ENCODE measurements at places on chromosomes 12 and 14.

DNA sequence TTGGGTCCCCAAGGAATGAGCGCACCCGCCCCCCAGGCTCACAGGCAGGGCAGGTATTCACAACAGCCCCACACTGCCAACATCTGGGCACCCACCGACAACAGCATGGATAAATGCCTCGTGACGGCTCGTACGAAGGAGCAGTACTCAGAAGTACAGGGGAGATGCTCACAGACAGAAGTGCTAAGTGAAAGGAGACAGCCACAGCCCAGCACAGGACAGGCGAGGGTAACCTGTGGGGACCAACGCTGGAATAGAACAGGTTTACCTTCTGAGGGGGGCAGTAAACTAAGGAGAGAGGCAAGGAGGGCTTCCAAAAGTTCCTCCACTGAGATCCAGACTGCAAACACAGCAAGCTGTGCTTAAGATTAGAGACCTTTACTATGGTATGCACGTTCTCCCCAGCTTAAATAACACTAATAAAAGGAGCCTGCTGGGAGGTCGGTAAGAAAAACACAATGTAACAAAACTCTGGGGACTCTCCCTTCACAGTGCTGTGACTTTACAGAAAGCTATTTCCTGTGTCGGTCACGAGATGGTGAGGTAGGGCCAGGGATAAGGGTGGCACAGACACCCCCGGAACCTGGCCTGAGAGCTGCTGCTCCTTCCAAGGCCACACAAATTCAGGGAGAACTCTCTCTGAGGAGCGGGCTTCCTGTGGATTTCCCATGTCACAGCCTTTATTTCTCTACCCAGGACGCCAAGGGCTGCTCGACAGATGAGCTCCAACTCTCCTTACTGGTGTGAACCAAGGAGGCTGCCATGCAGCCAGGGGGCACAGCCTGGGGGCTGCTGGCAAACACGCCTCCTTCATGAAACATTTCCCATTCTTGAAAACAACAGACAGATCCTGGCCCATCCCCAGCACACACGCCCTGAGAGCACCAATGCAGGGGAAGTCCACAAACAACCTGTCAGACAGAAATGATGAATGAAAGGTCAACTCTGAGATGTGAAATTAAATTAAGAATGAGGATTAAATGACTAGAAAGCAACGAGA is 26.3 kb downstream of the SLC15A4 start:
- DNase-seq, result no peak

- no peak for DNase-seq
Observed at GRCh38 chr14:66918527-66918926, 270.7 kb upstream of the GARIN2 start.

DNA sequence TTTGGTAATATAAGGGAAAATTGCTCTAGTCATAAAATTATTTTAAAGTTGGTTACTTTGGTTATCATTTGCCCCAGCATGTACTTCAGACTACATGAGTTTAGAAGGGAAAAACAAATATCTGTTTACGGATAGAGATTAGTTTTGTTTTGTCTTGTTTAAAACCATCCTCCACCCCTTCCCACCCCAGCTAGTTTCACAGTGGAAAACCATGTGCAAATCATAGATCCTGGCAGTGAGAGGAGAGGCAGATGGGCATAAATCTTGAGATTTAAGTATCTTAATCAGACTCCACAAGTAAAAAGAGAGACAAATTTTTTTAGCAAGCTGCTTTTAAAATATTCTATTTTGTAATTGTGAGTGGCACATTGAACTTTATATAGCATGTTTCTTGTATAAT is 424.7 kb downstream of the TMEM117 start:
- no peak for DNase-seq

DNA sequence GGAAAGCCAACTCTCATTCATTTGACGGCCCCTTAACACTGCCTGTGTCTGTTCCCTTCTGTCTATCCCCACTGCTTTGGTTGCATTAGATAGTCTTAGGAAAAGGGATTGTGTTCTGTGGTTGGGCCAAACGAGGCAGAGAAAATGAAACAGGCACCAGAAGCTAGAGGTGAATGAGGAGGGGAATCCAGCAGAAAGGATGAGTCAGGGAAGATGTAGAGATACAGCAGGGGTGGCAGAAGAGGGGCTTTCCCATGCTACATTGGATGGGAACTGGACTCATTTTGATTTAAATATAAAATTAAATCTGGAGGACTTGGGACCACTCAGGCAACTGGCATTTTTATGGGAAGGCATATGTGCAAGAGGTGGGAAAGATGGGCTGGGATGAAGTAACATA is 43.3 kb downstream of the OTOGL start:
- DNase-seq, result no peak

DNA sequence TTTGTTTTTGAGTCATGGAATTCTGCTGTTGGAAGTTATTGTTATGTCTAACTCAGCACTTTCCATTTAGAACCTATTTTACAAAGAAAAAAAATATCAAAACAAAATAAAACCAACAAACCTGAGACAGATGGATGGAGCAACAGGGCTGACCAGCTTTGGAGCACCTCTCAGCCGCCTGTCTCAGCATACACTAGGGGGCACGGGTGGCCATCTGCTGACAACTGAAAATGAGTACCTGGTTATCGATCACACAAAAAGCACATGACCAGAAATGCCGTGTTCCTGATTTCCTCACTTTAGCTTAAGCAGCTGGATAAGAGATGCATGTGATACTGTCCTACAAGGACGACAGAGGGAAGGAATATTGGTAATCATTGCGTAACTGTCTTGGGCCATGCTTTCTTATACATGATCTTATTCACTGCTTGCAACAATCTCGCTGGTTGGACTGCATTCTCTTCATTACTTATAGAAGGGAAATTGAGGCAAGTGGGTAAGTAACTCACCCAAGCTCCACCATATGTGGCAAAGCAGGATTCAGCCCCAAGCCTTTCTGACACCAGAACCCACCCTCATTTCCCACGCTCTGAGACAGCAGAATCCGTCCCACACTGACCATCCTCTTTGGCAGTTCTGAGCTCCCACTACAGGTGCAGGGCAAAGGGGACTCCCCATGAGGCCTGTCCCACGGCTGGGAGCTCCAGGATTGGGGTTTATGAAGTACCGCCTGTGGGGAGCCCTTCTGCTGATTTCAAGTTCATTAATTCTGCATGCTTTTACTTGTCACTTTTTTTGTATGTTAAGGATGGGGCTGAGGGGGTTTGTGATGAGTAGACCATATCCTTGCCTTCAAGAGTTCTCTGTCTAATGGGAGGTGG is 43.5 kb downstream of the C14orf132 start:
- DNase-seq, result no peak

DNA sequence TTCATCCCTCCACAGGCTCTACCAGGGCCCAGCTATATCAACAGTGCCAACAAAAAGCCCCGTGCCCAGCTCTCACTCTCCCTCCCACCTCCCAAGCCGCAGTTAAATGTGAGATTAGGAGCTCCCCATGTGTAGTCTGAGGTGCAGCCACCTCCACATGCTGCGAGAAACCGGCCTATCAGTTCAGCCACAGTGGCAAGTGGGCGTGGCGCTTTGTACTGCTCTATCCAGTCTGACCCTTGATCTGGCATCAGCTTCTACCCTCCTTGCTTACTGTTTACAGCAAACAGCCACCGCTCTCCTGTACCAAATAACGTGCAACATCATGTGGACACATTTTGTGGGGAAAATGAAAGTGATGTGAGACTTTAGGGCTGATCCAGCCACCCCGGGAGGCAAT is 1.7 kb downstream of the PLEK2 start:
- no peak for DNase-seq

DNA sequence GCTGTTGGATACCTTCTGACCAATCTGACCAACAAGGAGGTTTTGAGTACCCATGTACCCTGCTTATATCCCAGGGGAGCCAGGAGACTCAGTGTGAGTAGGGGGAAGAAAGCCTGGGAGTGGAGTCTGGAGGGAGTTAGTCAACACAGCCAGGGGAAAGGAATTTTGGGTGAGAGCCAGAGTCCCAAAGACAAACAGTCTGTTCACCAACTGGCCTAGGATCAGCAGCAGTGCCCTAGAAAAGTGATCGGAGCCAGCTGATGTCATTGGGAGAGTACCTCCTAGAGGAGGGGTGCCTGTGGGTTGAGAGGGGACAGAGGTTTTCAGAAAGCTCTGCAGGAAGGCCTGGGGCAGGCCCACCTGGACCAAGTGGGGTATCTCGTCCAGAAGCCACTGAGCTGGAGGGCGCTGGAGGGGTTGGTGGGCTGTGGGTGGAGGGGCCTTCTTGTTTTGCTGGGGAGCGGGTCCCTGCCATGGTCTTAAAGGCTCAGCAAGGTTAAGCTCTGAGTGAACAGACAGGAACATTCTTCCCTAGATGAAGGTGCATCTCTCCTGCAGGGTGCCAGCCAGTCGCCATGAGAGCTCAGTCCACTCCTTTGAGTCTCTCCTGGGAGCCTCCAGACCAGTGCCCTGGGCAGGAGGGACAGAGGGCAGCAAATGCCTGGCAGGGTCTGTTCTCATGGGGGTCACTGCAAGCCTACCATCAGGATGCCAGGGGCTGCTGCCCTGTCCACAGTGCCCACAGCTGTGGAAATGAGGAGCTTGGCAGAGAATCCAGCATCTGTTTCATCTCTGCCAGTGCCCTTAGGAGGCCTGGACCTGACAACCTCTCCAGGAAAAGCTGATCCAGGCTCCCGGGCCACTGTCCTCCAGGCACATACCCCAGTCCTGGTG is 63.6 kb downstream of the CHGA start:
- DNase-seq, result no peak

DNA sequence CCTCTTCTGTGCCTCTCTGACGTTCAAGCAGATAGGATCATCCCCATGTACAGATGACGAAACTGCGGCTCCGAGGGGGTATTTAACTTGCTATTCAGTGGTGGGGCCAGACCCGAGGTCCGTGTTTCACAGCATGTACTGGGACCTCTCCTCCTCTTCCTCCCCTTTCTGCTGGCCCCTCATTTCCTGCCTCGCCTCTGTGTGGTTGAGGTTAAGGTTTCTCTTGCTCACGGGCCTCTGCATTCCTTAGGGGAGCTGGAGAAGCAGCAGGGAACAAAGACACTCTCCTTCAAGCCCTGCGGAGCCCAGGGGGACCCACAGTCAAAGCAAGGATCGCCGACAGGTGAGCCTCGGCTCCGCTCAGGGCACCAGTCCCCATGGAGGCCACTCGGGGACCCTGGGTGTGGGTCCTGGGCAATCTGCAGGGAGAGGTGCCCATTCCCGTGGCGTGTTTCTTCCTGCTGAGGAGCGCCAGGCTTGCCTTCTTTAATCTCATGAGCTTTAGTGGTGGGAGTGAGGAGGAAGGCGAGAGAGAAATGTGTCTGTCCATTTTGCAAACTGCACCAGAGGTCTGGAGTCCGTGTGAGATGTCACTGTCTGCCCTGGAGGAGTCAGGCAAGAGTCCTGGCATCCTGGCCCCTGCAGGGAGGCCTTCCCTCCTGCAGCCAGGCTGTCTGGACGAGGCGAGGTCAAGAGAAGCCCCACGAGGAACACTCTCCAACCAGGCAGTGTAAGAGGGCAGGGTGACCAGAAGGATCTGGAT is 45.0 kb downstream of the SLC6A12 start:
- DNase-seq, result no peak

DNA sequence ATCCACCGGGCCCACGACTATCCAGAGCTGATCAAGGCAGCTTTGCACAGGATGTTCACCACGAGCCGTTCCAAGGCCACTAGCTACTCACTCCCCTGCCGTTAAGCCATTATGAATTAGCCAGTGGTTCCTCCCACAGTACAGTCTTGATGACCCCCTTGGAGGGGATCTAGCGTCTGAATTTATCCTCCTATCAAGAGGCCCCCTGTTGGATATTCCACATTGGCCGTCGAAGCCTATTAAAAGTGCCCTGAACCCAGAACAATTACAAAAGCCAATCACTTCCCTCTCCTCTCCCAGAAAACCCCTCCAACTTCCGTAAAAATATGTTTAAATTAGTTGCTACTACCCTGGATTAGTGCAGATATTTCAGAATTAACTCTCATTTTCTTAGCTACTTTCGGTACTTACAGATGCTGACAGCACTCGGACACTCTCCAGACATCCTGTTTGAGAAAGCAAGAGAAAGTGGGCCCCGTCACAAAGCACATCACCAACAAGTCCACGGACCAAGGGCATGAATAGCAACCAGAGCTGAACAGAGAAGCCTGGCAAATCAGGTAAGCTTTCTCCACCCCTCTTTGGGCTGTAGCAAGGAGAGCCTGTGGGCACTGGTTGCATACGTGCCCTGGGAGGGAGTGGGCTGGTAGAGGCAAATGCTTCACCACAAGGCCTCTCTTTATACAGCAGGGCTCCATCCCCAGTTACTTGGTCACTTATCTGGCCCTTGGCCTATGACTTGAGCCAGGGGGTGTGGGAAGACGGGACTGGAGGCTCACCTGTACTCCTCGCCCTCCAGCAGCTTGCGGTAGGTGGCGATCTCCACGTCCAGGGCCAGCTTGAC is 5.3 kb downstream of the KRT3 start:
- no peak for DNase-seq

- DNase-seq, result no peak
Observed at GRCh38 chr14:73463411-73463810, 5.1 kb upstream of the NUMB start.

DNA sequence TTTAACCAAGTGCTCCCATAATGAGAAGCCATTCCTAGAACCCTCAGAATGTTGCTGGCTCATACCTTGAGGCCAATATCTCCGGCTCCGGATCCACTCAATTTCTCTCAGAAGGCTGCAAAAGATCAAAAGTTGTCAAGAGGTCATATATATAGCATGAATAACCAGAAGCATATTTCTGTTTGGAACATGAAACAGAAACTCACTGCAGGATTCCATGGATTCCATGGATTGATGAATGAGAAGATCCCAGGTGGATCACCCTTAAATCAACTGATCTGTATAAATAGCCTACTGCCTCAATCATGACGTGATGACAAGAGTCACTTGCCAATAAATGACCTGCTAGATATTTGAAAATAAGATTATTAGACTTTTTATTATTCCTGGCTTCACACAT is 3.3 kb upstream of the NT5DC3 start:
- no peak for DNase-seq

DNA sequence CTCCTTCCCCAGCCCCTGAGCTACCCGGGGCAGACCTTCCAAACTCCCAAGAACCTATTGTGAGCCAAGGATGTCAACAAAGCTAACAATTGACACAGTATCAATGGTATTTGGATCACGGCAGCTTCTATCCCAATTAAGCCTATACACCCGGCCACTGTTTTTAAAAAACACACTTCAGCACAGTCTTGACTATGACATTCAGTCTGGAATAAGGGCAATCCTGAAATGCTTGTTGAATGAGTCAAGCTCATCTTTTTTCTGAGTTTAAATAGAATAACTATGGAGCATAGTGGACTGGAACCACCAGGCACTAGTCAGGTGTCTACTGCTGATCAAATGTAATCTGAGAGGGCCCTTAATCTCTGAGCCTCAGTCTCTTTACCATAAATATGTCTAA is 5.7 kb downstream of the DENND5B start:
- DNase-seq, result no peak

GRCh38 chr12:45326358-45326975 is 110.6 kb downstream of the ANO6 start:
- DNase-seq, result no peak
